ENCODE measurements at places on chromosomes 3 and 15.

- no peak for DNase-seq
These were observed 30.3 kb upstream of the VEPH1 start for GRCh38 chr3:157533298-157534070.

DNA sequence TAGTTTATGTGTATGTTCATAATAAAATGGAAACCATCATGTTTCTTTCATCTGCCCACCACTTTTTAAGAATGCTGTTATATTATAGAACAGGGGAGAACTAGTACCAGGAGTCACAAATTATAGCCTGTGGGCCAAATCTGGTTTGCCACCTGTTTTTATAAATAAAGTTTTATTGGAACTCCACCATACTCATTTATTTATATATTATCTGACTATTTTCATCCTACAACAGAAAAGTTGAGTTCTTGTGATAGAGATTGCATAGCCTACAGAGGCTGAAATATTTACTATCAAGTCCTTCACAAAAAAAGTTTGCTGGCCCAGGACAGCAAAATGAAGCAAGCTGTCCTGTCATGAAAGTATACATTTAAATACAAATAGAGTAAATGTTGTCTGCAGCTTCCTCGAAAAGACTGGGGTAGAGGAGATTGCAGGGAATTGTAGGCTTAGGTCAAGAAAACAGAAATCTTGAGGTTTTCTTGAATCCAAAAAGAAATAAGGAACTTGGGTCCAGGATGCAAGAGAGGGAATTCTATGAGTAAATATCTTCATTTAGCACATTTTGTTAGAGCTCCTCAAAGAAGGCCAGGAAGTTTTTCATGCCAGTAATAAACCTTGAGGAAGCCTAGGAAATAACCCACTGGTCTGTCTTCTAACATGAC, 41.1 kb downstream of the FILIP1L start:
- DNase-seq = no peak

GRCh38 chr3:17431004-17431403, 311.4 kb downstream of the TBC1D5 start:
- no peak for DNase-seq

DNA sequence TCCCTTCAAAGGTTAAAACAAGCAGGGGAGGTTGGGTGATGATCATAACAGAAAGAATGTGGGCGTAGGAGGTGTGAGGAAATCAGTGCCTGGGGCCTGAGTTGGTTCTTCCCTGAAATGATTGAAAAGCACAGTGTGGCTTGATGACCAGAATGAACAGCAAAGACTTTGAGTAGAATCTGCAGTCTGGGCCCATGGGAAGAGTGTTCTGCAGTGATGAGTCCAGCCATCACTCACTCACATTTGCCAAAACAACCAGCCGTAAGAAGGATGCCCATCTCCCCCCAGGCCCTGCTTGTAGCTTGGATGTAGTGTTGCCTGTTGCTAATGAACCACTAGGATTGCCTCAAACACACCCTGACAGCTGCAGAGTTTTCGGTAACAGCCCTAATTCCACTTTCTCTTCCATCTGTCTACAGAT, 67.9 kb downstream of the VGLL3 start:
- no peak for DNase-seq

- DNase-seq = no peak
These were observed 12.9 kb downstream of the PCYT1A start for GRCh38 chr3:196274585-196274984.

DNA sequence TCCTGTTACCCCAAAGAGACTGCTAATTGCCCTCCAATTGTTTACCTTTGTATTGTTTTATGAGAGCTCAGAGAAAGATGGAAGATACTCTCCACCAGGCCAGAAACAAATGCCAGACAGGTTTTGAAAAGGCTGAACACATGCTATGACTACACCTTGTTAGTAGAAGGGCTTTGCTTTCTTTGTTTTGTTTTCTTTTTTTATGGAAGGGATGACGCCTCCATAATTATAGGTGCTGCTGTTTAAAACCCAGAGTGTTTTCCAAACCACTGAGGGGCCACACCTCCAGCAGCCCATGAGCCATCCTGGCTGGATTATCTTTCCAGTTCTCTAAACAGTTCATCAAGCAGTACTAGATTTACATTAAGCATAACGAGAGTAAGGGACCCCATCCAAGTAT, 5.6 kb upstream of the FOXP1 start:
- DNase-seq = no peak
